HT1080 (cell line): ENCODE measurements at places on chromosomes 1 and 21.
A peak's percentile ranks its signal among the peaks of the same experiment; 100 is the strongest.

- no peak for DNase-seq
Observed at GRCh38 chr21:33993286-33994231, 78.0 kb upstream of the ATP5PO start.

GRCh38 chr1:119743776-119744597 is 24.7 kb downstream of the HMGCS2 start:
- DNase-seq: peak; percentile 63

DNA sequence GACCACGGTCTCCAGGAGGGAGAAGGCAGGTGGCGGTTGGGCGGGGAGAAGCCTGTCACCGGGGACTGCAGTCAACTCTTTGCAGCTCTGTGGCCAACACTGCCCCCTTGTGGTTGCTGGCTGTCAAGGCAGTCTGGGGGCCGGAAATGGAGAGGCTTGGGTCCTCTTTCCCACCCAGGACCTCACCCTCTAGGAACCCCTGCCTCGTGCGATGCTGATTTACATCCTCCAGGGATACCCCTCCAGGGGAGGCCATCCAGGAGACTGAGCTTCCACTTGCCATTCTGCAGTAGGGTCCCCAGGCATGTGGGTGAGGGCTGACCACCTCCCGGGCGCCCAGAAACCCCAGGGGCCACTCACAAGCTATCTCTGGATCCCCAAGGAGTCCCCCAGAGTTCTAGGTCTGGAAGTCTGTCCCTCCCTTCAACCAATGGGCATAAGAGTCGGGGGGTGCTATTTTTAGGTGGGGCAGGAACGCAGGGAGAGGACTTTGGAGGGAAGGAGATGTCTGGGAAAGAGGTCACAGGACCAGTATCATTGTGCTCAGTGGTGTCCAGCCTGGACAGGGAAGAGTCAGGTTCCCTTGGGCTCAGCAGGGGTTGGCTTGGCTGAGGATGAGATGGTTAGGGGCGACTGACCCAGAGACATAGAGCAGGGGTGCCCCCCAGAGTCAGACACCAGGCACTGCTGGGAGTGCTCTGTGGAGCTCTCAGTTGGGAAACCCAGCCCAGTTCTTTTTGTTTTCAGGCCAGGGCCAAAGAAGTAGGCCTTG is 7.1 kb upstream of the GPR61 start:
- peak; percentile 74 for DNase-seq

GRCh38 chr1:44831516-44831915 is 11.5 kb downstream of the PTCH2 start:
- no peak for DNase-seq
